ENCODE measurements at places on chromosomes 16 and 17.

GRCh38 chr17:80380555-80381002, 34.4 kb upstream of the ENDOV start:
- no peak for DNase-seq

GRCh38 chr17:55634702-55635101, 88.0 kb downstream of the TMEM100 start:
- no peak for DNase-seq

GRCh38 chr17:4806456-4806776, 536 bp upstream of the PLD2 start:
- no peak for DNase-seq

- DNase-seq, result no peak
Observed at GRCh38 chr17:64599827-64600226, 62.3 kb downstream of the SMURF2 start.

DNA sequence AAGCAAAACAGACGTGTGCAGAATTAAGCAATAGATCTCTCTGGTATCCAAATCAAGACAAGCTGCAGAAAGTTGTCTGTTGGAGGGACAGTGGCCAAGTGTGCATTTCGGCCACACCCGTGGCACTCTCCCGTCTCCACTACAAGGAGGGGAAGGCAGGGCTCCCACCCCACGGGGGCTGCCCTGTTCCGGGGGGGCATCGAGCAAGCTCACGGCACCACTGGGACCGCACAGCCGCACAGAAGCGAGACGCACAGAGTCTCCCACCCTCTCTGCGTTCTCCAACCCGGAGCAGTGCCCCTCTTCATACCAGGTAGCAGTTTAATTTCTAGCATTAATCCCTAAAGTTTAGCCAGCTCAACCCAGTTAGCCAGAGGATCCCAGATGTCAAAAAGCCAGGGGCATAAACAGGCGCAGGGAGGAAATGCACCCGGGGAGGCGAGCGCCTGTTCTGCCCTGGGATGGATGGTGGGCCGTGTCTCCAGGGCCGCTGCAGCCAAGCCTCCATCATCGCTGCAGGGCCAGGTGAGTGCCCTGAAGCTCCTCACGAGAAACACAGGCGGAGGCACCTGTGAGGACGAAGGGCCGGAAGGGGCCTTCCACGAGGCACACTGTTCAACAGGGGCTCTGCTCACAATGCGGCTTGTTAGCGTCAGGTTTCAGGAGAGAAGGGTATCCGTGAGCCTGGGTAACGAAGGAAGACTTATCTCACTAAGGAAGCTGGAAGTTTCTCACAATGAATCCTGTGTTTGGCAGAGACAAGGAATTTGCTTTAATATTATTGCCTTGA, 42.1 kb upstream of the METRNL start:
- no peak for DNase-seq

GRCh38 chr17:76268015-76268749, 3.0 kb downstream of the UBALD2 start:
- peak; percentile 86 for DNase-seq

- no peak for DNase-seq
Observed at GRCh38 chr17:27322026-27322425, 28.1 kb downstream of the WSB1 start.

GRCh38 chr16:76634847-76635697, 357.9 kb downstream of the CNTNAP4 start:
- DNase-seq, result no peak

DNA sequence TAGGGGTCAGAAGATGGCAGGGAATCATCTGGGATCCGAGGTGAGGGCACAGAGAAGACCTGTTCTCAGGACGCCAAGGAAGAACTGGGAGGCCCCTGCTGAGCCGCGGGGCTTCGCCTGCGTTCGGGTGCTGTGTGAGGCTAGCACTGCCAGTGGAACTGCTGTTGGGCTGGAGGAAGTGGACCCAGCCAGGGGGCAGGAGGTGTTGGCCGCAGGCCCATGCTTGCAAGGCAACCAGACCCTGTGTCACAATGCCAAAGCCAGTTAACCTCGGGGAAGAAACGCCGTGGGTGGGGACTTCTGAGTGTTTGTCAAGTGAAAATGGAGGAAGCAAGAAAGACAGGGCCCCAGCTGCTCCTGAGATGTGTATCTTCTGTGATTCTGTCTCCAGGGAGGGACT, 185.5 kb downstream of the LGALS9B start:
- no peak for DNase-seq

All from activated CD4-positive, alpha-beta T cell treated with anti-CD3 and anti-CD28 coated beads, Interleukin-2, Interleukin-4, amounts not matched to agents 100 ng/mL and 50 ng/mL, durations not matched to agents 16 hours and 8 hours (primary cell).